CD4-positive, alpha-beta T cell (primary cell): ENCODE measurements at places on chromosomes 12 and 14. TPM values are rescaled to one million over a fixed set of nuclear protein-coding genes. Genes with fewer than 3 reads are reported as not detected.

GRCh38 chr14:34003691-34004090 is 52.8 kb upstream of the EGLN3 start:
- DNase-seq = no peak

Gene GPR162
- not detected for total RNA-seq

- no peak for DNase-seq
These were observed 35.4 kb upstream of the ATP23 start for GRCh38 chr12:57905812-57906475.

DNA sequence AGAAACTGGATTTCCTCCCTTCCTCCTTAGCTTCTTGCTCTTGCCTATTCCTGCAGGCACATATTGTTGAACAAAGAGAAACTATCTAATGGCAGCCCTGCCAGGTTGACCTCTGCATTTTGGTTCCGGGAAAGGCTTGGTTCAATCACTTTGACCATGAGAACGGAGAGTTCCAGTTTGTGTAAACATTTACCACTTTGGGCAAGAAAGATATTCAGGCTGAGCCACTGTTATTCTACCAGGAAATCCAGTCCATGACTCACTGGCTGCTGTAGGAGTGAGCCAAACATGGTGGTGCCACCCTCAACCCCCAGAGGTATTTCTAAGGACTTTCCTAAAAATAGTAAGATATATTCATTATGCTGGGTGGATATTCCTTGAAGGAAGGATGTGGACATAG is 242.2 kb upstream of the OR4E1 start:
- DNase-seq = peak; percentile 15

GRCh38 chr14:25394791-25395391 is 344.9 kb upstream of the STXBP6 start:
- no peak for DNase-seq
